ENCODE measurements at places on chromosomes 3 and 15.

DNA sequence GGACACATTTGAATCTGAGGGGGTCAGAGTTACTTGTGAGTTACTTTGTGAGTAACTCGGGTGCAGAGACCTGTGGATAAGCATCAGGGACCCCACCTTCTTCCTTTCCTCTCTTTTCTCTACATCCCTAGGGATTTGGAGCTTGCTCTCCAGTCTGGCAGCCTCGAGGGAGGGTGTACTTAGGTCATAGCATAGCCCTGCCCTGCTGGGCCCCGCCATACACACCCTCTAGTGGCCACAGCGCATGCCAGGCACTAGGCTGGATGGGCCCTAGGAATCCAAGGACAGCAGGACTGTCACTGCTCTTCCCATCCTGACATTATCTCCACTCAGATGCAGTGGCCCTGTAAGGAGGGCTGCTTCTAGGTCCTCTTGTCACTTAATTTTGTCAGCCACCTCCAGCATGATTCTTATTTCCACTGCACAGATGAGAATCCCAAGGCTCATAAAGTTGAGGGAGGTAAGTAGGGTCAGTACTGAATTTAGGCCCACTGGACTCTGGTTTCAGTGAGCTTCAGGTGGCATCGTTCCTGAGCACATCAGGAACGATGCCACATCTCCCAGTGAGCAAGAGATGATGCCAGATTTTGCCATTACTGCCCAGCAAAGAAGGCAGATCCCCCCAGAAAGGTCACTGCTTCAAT is 3.6 kb upstream of the SMAD6 start:
- peak; percentile 56 for DNase-seq

DNA sequence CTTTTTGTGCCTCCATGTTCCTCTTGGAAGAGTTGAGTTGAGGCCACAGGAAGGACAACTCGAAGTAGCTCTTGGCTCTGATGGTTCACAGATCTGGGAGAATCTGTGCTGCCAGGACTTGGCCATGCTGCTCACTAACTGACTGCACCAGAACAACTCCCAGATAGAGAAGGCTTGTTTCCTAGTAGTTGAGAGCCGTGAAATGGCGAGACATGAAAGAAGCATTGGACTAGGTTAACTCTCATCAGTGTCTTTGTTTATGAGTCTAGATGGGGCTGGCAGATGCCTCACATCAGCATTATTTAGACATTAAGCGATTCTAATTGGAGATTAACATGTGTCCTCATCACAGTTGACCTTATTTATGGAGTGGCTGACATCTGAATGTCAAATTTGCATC is 92.9 kb upstream of the AGBL1 start:
- DNase-seq: no peak

- DNase-seq: no peak
These were observed 44.8 kb upstream of the ATP2C1 start for GRCh38 chr3:130849091-130849552.

GRCh38 chr15:78374436-78375393 is 34.6 kb downstream of the CRABP1 start:
- no peak for DNase-seq

- DNase-seq: no peak
These were observed 136.1 kb downstream of the ADAMTS17 start for GRCh38 chr15:100205549-100206295.

GRCh38 chr15:69472562-69472961 is 19.9 kb downstream of the RPLP1 start:
- no peak for DNase-seq

GRCh38 chr3:183515968-183516851 is 39.3 kb downstream of the KLHL6 start:
- DNase-seq: no peak

GRCh38 chr15:96325541-96326327 is 4.8 kb upstream of the NR2F2 start:
- DNase-seq: peak; percentile 59

DNA sequence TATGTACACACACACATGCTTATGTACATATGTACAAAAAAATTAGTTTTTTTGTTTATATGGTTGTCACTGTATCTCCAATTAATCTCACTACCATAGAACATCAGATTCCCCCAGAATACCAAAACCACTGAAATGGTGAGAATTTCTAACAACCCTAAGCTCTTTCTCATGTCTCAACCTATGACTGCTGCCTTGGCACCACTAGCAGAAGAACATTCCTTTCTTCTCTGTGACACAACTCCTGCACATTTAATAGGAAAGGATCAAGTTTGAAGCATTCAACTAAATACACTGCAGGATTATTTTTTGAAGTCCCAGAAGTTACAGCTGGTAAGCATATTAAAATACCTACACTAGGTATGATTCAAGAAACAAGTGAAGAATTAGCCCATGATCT is 109.6 kb downstream of the FAM174B start:
- no peak for DNase-seq

- no peak for DNase-seq
These were observed 1234.7 kb downstream of the ROBO2 start for GRCh38 chr3:78274475-78275065.

GRCh38 chr3:182983876-182984275 is 3.5 kb upstream of the DCUN1D1 start:
- peak; percentile 76 for DNase-seq

- no peak for DNase-seq
These were observed 792 bp downstream of the TPRA1 start for GRCh38 chr3:127589600-127590281.

GRCh38 chr15:61390138-61390537 is 161.0 kb upstream of the RORA start:
- DNase-seq: no peak

- peak; percentile 24 for DNase-seq
These were observed 37.7 kb upstream of the GNB5 start for GRCh38 chr15:52228921-52229320.

- DNase-seq: peak; percentile 47
These were observed 36.3 kb upstream of the UTS2B start for GRCh38 chr3:191366675-191367074.

DNA sequence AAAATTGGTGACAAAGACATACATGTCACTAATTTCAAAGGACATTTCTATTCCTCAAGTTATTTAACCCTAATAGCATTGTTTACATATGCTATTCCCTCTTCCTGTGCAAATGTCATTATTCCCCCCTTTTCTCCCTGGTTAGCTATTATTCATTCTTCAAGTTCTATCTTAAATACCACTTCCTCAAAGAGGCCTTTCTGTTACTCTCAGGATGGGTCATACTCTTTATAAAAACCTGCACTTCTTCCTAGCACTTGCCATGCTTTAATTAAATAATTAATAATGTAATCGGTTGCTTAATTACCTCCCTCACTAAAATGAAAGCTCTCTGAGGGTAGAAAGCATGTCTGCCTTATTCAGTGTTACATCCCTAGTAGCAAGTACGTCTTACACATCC is 88.5 kb downstream of the XRN1 start:
- DNase-seq: no peak

DNA sequence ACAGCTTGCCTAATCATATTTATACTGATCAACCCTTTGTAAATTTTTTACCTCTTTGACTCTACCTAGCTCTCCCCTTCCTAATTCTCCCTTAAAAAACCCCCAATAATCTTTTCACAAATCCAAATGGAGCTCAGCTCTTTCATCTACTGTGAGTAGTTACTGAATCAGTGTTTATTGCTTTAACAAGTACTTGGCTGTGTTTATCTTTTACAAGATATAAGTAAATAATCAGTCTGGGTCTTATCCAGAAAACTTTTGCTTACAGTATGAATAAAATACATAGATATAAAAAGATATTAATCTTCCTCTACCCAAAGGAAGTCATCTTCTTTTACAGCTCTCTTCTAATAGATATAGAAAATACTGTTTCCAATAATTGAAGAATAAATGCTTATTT is 366.4 kb downstream of the RAP2B start:
- DNase-seq: no peak

DNA sequence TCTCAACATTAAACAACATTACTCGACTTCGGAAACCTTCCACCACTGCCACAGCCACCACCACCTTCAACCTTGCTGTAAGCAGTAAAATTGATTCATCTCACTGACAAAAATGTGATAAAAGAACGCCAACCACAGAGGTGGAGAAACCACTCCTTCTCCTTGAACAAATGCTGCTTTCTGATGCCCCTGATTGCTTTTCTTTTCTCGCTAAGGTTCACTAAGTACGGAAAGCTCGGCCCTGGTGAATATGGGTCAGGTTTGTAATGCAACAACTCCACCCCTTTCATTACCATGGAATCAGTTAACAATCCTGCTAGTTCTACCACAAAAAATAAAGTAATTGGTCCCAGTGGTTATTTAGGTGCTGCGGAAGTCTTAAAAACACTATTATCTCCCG is 44.9 kb downstream of the MEIS2 start:
- DNase-seq: no peak

- DNase-seq: peak; percentile 20
These were observed at the start of gene ADAMTSL3 for GRCh38 chr15:83653639-83654378. Gene ADAMTSL3, plus strand, starts transcription at chr15:83654123. Its CDS starts 1,639 bp downstream, at chr15:83655762.

DNA sequence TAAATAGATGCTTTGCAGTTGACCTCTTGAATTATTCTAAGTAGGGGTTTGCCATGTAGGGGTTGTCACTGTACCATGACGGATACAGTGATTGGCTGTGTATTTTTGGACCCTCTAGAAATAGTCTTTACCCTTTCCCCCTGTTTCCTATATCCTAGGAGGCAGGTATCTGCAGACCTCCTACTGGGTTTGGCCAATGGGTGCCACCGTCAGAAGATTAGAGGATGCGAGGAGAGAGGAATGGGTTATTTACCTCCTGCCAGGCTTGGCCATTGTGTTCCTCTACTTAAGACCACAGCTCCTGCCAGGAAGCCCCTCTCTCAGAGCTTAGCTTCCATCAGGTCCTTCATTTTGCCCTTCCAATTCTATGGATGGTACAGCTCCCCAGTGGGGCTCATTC is 40.2 kb upstream of the CLRN1 start:
- DNase-seq: no peak

- no peak for DNase-seq
These were observed 23.1 kb upstream of the FRMD4B start for GRCh38 chr3:69409011-69409410.

GRCh38 chr15:39807791-39808190 is 25.1 kb upstream of the FSIP1 start:
- no peak for DNase-seq

- no peak for DNase-seq
These were observed 38.7 kb upstream of the LRIG1 start for GRCh38 chr3:66539466-66539989.

DNA sequence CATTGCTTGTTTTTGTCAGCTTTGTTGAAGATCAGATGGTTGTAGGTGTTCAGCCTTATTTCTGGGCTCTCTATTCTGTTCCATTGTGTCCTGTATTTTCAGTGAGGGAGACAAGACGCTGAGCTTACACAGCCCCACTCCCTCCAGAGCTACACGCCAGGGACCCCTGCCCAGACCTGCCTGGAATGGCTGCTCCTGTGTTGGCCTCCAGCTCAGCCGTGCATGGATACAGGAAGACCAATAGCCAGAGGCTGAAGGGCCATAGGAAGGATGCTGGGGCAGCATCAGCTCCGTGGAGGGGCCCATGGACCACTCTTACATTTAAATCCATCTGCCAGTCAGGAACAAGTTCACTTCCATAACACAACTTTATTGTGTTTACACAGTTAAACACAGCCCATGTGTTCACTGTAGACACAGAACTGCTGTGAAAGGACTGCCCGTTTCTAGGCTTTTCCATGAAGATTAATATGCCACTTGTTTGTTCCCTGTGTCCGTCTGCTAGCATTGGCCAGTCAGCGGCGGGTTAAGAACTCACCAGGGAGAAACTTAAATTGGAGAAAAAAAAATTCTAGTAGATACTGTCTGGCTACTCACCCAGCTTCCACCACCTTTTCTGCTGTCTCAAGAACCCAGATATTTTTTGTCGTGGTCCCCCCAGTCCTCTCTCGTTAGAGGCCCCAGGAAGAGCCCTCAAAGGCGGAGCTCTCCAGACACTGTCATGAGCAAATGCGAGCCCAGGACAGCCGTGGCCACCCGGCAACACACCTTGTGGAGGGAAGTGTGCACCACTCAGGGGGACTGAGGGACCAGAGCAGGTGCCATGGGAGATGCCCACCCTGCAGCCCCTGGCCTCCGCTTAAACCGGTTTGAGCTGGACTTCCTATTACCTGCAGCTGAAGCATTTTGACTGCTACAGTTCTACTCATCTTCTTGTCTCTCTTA is 142.3 kb upstream of the MEF2A start:
- DNase-seq: no peak

GRCh38 chr3:46987319-46987742 is 7.9 kb downstream of the NBEAL2 start:
- peak; percentile 60 for DNase-seq

DNA sequence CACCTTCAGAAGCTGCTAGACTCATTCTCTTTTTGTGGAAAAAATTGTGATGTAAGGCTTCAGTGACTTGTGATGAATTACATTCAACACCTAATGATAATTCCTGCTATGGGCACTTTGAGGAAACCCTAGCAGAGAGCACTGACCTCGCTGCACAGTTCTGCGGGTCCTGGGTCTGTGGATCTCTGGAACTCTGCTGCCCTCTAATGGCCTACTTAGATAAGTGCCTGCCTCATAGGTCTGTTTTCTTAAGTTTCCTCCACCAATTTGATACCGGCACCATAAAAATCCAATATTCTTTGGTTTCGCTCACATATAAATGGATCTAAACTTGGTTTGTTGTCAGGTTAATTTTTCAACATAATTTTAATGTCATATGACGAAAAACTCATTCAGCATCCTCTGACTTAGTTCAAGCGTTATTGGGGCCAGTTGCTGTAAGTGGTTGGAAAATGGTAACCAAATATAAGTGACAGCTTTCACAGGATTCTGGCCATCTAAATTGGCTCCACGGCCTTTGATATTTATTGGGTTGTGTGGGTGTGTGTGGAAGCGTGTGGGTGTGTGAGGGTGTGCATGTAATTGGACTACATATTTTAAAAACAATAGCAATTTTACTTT is 10.4 kb downstream of the SLITRK3 start:
- DNase-seq: peak; percentile 61

Measured in amniotic epithelial cell (primary cell).